ENCODE measurements at places on chromosomes 2 and 18.

- no peak for ATAC-seq
These were observed 6.3 kb upstream of the RBMS1 start for GRCh38 chr2:160499865-160500264.

DNA sequence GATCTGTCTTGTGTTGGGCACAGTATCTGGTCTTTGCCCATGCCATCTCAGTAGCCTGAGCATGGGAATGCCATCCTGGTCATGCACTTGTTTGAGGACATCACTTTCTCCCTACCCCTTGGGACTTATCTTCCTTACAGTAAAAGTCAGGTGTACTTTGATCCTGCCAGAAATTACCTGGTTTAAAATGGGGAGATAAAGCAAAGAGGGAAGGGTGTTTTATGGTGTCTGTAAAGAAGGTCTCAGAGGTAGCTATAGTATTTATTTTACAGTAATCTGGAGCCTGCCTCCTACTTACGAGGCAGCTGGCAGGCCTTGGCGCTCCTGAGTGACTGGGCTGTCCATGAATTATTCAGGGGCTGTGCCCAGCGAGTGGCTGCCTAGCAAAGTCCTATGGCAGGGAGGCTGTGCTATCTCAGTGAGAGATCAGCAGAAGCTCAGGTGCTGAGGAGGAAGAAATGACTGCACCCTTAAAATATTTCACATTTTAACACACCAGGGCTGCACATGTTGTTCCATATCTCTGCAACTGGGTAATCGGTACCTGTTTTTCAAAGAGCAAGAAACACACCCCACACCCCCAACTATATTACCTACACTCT lies 93.9 kb downstream of the SPTBN1 start:
- ATAC-seq = no peak

GRCh38 chr18:9730786-9731185 lies 22.7 kb downstream of the RAB31 start:
- ATAC-seq = no peak

DNA sequence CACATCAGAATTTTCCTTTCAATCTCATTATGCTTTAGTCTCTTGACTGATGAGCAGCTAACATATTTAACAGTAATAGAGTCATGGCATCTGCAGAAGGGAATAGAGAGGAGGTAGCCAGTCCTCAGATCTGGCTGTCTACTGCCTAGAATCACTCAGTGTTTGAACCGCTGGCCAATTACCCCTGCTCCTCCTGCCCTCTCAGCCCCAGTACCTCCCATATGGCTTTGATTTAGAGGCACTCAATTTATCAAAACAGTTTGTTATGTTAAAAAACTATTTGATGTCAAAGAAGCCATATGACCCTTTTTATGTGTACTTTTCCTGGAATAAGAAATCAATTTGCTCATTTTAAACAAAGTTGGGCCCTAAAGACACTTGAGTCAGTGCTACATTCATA lies 355.2 kb downstream of the CMPK2 start:
- no peak for ATAC-seq

DNA sequence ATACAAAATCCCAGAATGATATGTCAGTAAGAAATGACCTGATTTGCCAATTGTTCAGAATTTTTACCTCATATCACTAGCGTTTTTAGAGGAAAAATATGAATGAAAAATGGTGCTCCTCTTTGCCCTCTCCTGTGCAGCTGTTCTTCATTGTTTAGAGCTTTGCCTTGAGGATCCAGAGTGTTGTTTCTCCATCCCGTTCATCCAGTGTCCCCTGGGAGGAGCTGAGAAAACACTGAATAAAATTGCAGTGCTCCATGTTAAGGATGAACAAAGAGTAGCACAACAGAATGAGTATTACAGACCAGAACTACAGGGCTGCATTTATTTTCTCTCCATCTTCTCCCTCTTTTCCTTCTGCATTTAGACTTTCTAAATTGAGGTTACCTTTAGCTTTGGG lies 133.1 kb downstream of the ADCYAP1 start:
- no peak for ATAC-seq

DNA sequence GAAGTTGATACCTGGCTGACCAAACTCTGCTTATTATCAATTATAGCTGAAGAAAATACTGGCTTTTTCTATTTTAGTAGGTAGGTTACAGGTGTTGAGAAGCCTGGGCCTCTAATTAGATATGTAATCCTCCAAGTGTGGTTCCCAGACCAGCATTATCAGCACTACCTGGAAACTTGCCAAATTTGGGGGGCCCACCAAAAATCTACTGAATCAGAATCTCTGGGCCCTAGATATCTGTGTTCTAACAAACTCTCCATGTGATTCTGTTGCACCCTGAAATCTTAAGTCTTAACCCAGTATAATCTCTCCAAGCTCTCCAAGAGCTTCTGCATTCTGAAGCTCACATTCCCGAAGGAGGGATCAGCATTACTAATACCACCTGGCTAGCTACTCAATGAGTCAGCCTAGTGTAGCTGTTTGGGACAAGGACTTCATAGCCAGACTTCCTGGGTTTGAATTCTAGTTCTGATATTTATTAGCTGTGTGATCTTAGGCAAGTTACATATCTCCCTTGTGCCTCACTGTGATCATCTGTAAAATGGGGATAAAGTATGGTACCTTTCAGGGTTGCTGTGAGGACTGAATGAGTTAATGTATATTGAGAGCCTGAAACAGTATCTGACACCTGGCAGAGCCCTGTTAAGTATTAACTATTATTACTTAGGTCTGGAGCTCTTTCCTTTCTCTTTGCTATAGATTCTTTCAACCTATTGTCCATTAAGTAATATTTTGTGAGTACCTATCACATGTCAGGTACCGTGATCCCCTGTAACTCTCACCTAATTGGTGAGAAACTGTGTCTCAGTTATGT lies 94.1 kb upstream of the CD302 start:
- ATAC-seq = peak; percentile 17

DNA sequence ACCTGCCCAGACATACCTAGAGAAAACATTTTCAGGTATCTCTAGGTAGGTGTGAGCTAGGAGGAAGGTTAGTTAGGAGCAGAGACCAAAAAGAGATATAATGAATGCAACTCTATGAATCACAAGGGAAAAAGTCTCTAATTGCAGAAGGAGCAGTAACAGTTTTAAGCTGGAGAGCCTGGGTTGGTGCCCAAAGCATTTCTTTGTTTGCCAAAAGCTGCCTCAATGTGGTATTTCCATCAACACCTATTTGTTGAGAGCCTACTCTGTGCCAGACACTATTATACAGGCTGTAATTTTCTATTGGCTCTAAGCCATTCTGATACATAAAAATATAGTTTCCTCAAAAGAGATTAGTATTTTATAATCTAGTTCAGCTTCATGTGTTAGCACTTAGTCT lies 141.6 kb downstream of the UBE2E3 start:
- no peak for ATAC-seq

DNA sequence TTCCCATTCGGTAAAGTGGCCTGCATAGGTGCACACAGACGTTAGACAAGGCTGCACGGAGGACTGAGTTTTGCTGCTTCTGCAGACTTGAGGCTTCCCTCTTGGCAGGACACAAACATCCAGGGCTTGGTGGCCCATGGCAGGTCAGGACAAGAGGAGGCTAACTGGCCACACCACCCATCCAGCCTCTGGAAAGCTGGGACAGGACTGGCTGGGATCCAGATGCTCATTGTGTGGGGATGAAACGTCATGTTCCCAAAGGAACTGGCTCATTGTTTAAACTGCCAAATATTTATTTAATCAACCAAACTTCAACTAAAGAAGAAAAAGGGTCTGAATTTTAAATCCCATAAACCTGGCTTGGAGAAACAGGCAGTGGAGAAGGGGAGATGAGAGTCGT lies 239.1 kb upstream of the EPAS1 start:
- no peak for ATAC-seq

DNA sequence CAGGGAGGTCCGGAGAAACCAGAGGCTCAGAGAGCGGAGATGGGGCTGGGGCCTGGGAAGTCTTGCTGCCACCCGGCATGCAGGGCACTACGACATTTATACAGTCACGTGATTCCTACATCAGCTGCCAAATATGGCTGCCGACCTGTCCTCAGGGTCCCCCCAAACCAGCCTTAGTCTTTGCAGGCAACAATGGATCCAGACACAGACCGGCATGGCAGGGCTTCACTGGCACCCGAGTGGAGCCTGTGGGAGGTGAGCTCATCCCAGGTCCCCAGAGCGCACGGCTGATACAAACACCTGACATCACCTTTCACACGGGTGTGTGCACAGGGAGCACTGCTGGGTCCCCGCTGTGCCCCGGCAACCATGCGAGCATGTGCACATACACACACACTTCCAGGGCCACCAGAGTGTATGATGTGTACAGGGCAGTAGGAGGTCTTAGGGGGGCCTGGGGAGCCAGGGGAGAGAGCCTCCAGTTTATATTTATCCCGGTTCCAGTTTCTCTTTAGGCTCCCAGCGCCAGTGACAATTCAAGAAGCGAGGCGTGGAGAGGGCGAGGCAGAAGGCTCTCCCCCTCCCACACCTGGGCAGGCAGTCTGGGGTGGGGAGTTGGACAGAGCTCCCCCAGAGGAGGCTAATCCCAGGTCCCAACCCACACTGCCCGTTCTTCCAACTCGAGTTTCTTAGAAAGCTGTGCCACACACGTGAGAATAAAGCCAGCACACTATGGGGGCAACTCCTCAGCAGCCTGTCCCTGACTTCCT lies 2.7 kb downstream of the SEMA4C start:
- no peak for ATAC-seq

DNA sequence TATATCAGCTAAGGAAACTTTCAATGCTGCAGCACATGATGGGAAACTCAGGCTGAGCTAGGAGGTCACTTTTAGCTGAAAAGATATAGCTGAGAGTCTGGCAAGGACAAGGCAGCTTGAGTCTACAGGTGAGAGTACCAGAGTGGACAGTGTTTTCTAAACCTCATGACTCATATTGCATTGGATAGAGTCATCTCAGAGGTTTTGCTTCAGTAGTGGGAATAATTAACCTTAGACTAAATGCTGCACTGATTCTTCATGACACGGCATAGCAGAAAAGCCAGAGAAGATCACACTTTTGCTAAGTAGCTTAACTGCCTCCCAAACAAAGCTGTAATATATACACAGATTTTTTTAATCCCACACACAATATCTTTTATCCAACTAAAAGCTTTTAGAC lies 865.0 kb upstream of the CDH2 start:
- no peak for ATAC-seq

DNA sequence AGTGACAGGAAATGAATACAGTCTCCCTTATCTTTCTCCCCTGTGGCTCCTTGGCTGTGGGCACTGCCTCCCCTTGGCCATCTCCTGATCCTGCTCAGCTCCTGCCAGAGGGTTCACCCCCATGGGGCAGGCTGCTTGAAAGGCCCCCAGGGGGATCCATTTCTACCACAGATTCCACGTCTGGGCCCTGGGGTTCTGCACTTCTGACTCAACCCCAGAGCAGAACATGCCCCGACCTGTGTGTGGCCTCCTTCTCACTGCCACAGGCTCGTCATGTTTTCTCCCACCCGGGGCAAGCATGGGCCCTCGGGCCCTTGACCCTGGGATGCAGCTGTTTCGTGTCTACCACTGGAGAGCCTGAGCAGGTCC lies 122.2 kb downstream of the ACKR3 start:
- ATAC-seq = no peak

- no peak for ATAC-seq
These were observed 59.9 kb downstream of the ADI1 start for GRCh38 chr2:3459185-3460015.

DNA sequence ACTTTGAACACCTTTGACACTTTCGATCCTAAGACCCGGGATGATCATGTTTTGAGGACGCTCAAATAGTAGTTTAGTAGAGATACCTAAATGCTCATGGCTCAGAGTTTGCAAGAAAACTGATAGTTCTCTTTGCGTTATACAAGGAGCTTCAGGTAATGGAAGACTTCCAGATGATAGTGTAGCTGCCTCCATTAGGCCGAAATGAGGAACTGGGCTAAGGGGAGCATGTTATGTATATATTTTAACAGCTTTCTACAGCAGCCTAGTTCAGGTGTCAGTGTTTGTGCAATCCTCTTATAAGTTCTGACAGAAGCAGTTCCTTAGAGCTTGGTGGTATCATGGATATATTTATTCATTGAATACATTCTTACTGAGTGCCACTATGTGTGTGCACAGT lies 126.7 kb upstream of the EPC2 start:
- no peak for ATAC-seq

DNA sequence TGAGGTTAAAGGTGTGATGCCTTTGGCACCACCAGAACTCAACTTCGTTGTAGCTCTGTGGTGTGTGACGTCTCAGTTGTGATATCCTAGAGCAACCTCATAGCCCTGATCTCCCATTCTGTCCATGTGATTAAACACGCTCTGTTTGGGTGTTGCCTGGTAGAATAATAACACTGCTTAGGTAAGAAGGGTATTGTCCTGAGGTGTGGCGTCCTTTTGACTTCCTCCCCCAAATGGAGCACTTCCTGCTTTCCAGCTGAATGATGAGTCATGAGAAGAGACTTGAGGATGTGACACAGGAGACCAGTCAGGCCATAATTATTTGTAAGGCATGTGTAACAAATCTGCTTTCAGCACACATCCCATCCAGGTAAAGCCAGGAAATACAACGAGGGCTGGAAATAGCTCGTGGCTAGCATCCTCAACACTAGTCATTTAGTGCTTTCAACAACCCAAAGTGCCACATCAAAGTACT lies 100.7 kb downstream of the RAPGEF4 start:
- peak; percentile 95 for ATAC-seq

DNA sequence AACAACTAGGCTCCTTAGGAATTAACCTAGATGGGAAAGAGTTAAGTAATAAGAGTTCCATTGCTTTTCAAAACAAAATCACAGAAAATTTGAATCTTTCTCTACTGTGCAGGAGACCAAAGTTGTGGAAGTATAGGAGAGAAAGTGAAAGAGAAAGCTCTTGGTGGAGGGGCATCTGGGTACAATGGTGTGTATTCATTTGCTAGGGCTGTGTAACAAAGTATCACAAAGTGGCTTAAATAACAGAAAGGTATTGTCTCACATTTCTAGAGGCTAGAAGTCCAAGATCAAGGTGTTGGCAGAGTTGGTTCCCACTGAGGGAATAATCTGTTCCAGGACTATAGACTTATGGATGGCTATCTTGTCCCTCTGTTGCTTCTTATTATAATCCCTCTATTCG lies 50.5 kb upstream of the GORASP2 start:
- ATAC-seq = no peak

DNA sequence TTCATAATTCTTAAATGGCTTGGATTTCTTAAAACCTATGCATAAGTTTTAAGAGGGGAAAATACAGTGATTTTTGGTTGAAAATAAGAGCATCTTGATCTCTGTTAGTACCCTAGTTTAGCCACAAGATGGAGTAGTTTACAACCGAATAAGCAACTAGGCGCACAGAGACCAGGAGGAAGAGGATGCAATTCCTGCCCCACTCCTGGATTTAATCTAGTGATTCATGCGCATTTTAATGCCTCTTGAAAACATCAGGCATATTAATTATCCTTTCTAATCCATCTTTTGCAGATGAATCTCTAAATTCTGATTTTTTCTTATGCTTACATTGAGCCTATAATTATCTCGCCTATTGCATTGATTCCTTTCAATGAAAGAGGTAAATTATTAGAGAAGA lies 76.7 kb downstream of the MRPS9 start:
- peak; percentile 67 for ATAC-seq
